ENCODE measurements at places on chromosomes 11 and 22.

DNA sequence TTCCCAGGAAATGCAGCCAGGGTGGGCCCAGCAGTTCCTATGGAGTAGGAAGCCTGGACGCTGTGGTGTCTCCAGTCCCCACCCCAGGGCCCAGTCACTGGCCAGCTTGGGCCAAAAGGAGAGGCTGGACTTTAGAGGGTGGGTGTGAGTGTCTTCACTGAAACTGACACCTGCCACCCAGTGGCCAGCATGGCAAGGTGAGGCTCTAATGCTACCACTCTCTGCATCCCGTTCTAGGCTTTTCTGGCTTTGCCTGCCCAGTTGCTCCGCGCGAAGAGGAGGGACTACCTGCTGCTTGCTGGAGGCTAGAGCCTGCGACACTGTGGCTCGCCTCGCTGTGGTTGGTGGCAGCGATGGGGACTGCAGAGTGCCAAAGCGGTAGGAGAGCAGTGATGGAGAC, 35.4 kb downstream of the C22orf42 start:
- DNase-seq = no peak

GRCh38 chr11:118921929-118922744, 3.6 kb downstream of the BCL9L start:
- DNase-seq = no peak

- DNase-seq = no peak
Measured at GRCh38 chr11:31487848-31488247, 21.6 kb downstream of the IMMP1L start.

DNA sequence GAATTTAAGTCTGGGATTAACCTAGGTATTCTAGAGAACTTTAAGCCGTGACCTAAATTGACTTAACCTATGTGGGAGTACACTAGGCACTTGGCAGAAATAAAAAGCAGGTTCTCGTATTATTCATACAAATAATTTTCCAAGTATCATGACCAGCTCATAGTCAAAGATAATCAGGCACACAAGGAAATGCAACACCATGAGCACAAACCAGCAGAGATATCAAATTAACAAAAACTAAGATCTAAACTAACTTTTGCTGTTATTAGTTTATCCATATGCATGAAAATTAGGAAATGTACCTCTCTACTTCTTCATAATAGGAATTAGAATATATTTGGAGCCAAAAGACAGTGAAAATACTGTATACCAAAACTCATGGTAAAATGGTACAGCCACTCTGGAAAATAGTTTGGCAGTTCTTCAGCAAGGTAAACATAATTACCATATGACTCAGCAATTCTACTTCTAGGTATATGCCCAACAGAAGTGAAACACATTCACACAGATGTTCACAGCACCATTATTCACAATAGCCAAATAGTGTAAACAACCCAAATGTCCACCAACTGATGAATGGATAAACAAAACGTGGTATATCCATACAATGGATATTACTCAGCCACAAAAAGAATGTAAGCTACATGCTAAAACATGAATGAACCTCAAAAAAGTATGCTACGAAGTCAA, 154.1 kb downstream of the ENTHD1 start:
- no peak for DNase-seq

GRCh38 chr22:20013382-20013871, 3.2 kb downstream of the ARVCF start:
- DNase-seq = no peak

GRCh38 chr11:76008474-76008873, 193.5 kb downstream of the UVRAG start:
- DNase-seq = no peak

DNA sequence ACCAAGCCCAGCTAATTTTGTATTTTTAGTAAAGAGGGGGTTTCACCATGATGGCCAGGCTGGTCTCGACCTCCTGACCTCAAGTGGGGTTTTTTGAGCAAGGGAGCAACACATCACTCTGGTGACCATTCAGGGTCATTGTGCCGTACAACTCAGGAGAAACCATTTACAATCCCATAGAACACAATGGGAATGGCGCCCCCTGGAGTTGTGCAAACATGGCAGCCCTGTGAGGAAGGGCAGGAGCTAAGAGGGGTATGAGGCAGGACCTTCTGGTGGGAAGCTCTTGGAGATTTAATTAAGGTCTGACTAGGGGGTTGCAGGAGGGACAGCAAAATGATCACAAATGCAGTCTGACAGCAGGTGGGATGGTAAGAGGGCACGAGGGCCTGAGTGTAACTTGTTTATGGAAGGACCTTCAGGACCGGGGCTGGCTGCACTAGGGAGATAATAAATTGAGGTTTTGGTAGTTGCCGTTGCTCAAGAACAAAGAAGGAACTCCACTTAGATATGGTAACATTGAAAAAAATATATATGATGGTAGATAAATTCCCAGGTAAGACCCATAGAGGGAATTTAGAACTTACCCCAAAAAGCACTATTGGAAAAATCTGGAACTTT, 9.1 kb upstream of the CSF2RB start:
- DNase-seq = no peak
